ENCODE measurements at places on chromosomes 11 and 22. TPM values are rescaled to one million over a fixed set of nuclear protein-coding genes. Genes with fewer than 3 reads are reported as not detected.

- no peak for DNase-seq
Observed at GRCh38 chr11:91394073-91394726, 830.4 kb upstream of the FAT3 start.

GRCh38 chr22:48096851-48097665 lies 1334.6 kb downstream of the TBC1D22A start:
- no peak for DNase-seq

GRCh38 chr22:48644108-48644507 lies 1183.6 kb downstream of the BRD1 start:
- DNase-seq = no peak

DNA sequence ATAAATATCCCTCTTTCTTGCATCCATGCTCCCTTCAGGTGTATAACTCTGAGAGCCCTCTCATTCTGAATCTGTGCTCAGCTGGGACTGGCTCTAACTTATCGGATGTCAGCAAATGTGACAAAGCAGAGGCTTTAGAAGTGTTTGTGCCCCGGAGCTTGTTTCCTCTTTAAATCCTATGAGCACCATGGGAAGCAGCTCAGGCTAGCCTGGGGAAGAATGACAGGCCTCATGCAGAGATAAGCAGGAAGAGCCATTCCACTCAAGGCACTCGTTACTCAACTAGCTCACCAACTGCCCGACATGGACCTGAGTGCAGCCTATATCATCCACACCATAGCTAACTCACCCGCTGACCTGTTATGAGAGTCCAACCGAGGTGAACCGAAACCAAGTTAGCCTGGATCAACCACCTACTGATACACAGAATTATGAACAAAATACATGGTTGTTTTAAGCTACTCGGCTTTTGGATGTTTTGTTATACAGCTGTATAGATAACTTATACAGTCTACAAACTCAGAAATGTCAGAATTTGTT lies 990.7 kb downstream of the NTM start:
- no peak for DNase-seq

- no peak for DNase-seq
Observed at GRCh38 chr11:64239662-64240434, 1.0 kb upstream of the FKBP2 start.

OR2AT4 gene
- 0.06 TPM for polyA plus RNA-seq

ZMAT5 gene
- 19.9 TPM for polyA plus RNA-seq

MMP10 gene
- 2.3 TPM for polyA plus RNA-seq
